ENCODE measurements at places on chromosomes 3 and 15.

DNA sequence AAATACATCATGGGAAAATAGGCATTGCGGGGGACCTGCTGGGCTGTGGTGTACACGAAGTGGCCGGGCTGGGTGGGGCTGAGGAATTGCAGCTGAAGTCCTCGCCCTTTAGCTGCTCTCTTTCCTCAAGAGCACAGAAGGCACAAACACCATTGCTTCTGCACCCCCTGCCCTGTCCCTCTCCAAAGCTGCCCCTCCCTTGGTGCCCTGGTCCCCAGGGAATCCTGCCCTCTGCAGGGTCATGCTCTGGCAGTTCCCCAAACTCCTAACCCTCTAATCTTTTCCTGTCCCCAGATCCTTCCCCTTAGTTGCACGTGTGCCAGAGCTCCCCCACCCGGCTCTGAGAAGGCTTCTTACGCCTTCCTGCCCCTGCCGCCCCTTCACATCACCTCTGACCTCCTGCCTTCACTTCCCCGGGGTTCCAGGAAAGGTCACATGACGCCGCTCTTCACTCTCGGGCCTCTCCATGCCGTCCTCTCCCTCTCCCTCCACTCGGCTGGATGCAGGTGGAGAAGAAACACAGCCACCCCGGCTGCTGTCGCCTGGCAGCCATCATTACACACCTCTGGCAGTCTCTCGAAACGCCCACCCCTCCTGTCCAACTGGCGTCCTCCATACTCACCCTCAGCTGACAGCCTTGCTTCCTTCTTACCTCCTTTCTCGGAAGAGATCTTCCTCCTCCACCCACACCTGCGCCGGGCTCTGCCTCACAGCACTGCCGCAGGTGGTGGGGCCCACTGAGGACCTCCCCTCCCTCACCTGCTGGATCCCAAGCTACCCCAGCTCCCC, 6.9 kb upstream of the PCSK6 start:
- no peak for DNase-seq

GRCh38 chr3:194654443-194654842, 17.5 kb downstream of the LSG1 start:
- DNase-seq: no peak

GRCh38 chr3:62597491-62597890, 224.1 kb upstream of the FEZF2 start:
- DNase-seq: no peak

- peak; percentile 42 for DNase-seq
These were observed 540.9 kb downstream of the MAGI1 start for GRCh38 chr3:65497846-65498245.

- no peak for DNase-seq
These were observed 42.8 kb downstream of the ILDR1 start for GRCh38 chr3:121979246-121979645.

GRCh38 chr3:153171918-153172317, 9.9 kb downstream of the RAP2B start:
- no peak for DNase-seq

- no peak for DNase-seq
These were observed 23.6 kb downstream of the MBNL1 start for GRCh38 chr3:152292366-152292765.

DNA sequence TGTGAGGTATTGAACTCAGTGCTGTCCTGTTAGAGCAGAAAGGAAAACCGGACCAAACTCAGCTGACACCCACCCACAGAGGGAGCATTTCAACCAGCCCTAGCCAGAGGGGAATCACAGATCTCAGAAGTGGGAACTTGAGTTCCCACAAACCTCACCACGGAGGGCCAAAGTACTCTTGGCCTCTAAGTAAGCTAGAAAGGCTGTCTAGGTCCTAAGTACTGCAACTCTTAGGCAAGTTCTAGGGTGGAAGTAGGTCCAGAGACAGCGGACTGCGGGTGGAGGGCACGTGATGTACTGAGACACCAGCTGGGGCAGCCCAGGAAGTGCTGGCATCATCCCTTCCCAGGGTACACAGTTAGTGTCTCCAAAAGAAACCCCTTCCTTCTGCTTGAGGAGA, 34.1 kb downstream of the EOMES start:
- no peak for DNase-seq

DNA sequence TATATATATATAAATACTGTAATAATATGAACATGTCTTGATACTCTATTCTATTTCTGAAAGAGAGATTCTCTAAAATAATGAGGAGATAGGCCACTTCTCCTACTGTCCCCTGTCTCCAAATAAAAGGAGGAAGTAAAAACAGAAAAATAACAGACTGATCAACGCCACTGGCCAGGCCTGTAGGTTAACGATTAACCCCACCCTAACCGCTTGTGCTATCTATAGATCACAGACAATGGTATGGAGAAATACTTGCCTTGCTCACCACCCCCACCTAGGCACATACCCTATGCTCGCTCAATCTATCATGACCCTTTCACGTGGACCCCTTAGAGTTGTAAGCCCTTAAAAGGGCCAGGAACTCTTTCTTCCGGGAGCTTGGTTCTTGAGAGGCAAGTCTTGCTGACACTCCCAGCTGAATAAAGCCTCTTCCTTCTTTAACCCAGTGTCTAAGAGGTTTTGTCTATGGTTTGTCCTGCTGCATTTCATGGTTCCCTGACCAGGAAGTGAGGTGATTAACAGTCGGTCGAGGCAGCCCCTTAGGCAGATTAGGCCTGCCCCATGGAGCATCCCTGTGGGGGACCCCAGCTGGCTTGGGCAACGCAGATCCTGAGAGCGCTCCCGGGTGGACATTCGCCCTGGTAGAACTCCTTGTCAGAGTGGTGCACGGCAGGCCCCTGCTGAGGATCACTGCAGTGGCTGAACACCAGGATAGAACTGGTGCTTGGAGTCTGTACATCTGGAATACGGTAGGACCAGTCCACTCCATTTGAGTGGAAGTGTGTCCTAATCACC, 521.8 kb upstream of the CNTN3 start:
- DNase-seq: peak; percentile 55

DNA sequence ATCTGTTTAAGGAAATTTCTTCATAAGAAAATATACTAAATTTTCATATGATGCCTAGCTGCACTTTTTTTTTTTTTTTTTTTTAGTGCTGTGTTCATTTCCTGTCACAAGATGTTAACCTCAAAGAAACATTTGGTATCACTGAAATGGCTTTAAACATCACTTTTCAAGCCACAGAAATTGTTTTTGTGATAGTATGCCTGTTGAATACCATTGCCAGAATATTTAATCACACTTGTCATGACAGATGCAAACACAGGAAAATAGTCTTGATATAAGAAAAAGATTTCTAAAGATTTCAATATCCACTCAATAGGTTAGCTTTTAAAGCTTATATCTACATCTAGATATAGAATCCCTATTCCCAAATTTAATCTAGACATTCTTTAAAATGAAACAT, 608.5 kb upstream of the AGTR1 start:
- DNase-seq: no peak

GRCh38 chr3:24598695-24599470, 104.2 kb upstream of the THRB start:
- peak; percentile 66 for DNase-seq

GRCh38 chr3:121414924-121415323, 130.9 kb downstream of the POLQ start:
- no peak for DNase-seq

- DNase-seq: no peak
These were observed 121.4 kb upstream of the SGO1 start for GRCh38 chr3:20307383-20307782.

DNA sequence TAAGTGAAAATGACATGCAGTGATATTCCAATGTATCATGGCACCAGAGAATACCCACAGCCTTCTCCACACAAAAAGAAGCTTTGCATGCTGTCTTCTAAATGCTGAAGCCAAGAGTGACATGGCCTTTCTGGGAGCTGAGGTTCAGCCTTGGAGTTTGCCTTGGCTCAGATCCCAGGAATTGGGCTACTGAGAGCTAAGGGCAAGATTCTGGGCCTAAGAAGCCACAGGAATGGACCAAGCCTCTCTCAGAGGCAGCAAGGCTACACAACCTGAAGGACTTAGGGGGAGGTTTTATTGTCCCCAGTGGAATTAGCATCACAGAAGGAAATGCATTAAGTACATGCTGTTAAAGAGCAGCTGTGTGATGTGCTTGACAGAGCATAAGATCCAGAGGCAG, 1078.5 kb downstream of the TUSC7 start:
- DNase-seq: no peak

DNA sequence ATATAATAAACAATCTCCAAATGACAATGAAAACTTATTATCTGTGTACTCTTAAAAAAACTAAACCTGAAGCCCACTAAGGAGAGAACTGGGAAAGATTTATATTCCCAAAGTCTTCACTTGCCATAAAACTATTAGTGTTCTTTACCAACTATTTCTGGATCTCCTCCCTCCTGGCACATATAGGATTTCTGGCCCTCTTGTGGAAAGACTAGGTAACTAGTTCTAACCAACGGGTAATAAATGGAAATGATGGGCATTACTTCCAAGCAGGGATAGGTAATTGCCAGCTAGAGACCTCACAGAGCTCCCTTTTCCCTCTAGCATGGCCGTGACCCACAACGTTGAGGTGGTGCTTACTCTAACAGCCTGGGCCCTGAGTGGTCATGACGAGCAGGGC, 110.1 kb downstream of the DNAH12 start:
- peak; percentile 76 for DNase-seq

Data from SW480 (cell line).